ENCODE measurements at places on chromosomes 12 and 14.

- no peak for DNase-seq
- no peaks in the 10 kb centered on the region for H3K36me3 ChIP-seq
- H3K27me3 ChIP-seq: peaks cover 7% of the 10 kb centered on the region
- H3K4me3 ChIP-seq: no peak overlapping the region
- no peak overlapping the region for H3K27ac ChIP-seq
Measured at GRCh38 chr14:45361727-45362126, 108.7 kb upstream of the MIS18BP1 start.

- no peak overlapping the region for H3K27ac ChIP-seq
- no peak overlapping the region for H3K4me3 ChIP-seq
- H3K36me3 ChIP-seq: no peaks in the 10 kb centered on the region
- peaks cover 3% of the 10 kb centered on the region for H3K4me1 ChIP-seq
- DNase-seq: no peak
- no peaks in the 10 kb centered on the region for H3K27me3 ChIP-seq
Measured at GRCh38 chr12:106035421-106035820, 103.3 kb downstream of the NUAK1 start.

GRCh38 chr12:97283297-97283696, 179.3 kb upstream of the RMST start:
- DNase-seq: no peak
- no peaks in the 10 kb centered on the region for H3K36me3 ChIP-seq
- H3K4me3 ChIP-seq: no peak overlapping the region
- H3K4me1 ChIP-seq: peaks cover 25% of the 10 kb centered on the region
- no peak overlapping the region for H3K27ac ChIP-seq

- no peaks in the 10 kb centered on the region for H3K4me1 ChIP-seq
- no peak overlapping the region for H3K4me3 ChIP-seq
- H3K27ac ChIP-seq: no peak overlapping the region
- no peaks in the 10 kb centered on the region for H3K36me3 ChIP-seq
Measured at GRCh38 chr14:98770151-98770550, 501.8 kb downstream of the BCL11B start.

GRCh38 chr14:96445844-96446710, 54.1 kb downstream of the AK7 start:
- DNase-seq: no peak
- no peak overlapping the region for H3K27ac ChIP-seq
- no peaks in the 10 kb centered on the region for H3K36me3 ChIP-seq
- peaks cover 7% of the 10 kb centered on the region for H3K27me3 ChIP-seq

DNA sequence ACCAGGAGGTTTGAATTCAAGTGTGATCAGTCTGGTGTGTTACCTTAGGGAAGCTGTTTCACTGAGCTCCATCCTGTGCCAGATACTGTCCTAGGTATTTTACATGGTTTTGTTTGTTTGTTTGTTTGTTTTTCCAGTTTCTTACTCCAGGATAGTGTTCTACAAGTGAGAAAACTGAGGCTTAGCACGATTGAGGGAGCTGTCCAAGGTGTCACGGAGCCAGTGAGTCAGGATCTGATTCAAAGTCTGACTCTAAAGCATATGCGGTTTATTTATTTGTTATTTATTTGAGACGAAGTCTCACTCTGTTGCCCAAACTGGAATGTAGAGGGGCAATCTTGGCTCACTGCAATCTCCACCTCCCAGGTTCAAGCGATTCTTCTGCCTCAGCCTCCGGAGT, 79.7 kb upstream of the GNG2 start:
- no peak overlapping the region for H3K4me3 ChIP-seq
- H3K27ac ChIP-seq: no peak overlapping the region
- peak; percentile 18 for DNase-seq
- no peaks in the 10 kb centered on the region for H3K36me3 ChIP-seq

GRCh38 chr14:63375769-63376168, 57.0 kb upstream of the GPHB5 start:
- no peaks in the 10 kb centered on the region for H3K4me1 ChIP-seq
- no peak overlapping the region for H3K4me3 ChIP-seq
- no peaks in the 10 kb centered on the region for H3K27me3 ChIP-seq
- peaks cover 61% of the 10 kb centered on the region for H3K36me3 ChIP-seq
- DNase-seq: no peak

GRCh38 chr12:131074221-131075083, 120.7 kb downstream of the ADGRD1 start:
- no peak for DNase-seq
- H3K4me1 ChIP-seq: peaks cover 10% of the 10 kb centered on the region
- no peak overlapping the region for H3K27ac ChIP-seq
- no peaks in the 10 kb centered on the region for H3K36me3 ChIP-seq
- peaks cover 16% of the 10 kb centered on the region for H3K27me3 ChIP-seq
- no peak overlapping the region for H3K4me3 ChIP-seq

DNA sequence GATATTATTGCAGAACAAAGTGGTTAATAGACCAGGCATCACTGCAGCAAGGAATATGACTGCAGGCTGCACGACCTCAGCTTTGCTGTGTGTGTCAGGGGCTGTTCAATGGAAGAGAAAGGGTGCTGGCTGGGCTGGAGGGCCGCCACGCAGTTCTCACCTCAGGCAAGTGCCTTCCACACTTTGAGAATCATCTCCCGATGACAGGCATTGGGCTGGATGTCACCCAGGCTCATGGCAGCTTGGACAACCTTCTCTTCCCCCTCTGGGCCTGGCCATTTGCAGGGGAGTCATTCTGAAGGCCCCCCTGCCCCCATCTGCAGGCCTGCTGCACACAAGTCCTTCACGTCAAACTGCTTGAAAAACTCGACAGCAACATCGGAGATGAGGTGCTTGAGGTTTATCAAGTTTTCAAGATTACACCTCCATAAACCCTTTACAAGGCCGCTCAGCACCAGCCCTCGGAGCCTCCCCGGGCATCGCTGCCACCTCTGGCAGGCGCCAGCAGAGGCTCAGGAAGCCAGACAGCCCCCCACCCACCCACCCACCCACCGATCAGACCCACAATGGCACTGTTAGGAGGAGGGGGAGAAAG, 165.9 kb upstream of the GSC start:
- DNase-seq: no peak
- H3K36me3 ChIP-seq: no peaks in the 10 kb centered on the region
- H3K4me1 ChIP-seq: peaks cover 8% of the 10 kb centered on the region
- no peak overlapping the region for H3K4me3 ChIP-seq

- DNase-seq: no peak
- no peaks in the 10 kb centered on the region for H3K4me1 ChIP-seq
- H3K4me3 ChIP-seq: no peak overlapping the region
- H3K27ac ChIP-seq: no peak overlapping the region
Measured at GRCh38 chr14:30006695-30007094, 79.0 kb upstream of the PRKD1 start.

DNA sequence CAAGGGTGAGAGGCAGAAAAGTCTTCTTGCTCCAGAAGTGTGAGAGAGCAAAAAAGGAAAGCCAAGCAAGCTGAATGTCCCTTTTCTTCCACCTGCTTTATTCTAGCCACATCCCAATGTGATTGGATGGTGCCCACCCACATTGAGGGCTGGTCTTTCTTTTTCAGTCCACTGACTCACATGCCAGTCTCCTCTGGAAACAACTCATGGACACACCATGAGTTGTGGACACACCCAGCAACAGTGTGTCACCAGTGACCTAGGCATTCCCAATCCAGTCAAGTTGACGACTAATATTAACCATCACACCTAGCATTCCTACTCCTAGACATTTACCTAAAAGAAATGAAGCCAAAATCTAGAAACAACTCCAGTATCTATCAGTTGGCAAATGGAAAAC, 7.2 kb upstream of the DICER1 start:
- H3K27ac ChIP-seq: no peak overlapping the region
- no peak overlapping the region for H3K4me3 ChIP-seq
- H3K36me3 ChIP-seq: peaks cover 74% of the 10 kb centered on the region
- H3K27me3 ChIP-seq: peaks cover 12% of the 10 kb centered on the region

DNA sequence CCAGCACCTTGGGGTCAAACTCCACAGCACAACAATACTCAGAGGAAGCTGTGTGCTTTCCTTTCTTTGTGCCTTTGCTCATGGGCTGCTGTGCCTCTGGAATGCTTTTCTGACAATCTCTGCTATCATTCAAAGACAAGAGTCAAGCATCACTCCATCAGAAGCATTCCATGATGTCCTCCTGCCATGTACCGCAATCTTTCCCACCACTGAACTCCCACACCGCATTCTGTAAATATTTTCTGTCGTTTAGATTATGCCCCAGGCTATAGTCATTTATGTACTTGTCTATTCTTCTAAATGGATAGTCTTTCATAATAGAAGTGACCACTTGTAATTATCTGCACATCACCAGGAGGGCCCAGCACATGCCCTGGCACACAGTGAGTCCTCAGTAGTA, 327.8 kb downstream of the PDZRN4 start:
- H3K27ac ChIP-seq: no peak overlapping the region
- H3K27me3 ChIP-seq: no peaks in the 10 kb centered on the region
- peaks cover 12% of the 10 kb centered on the region for H3K4me1 ChIP-seq
- H3K36me3 ChIP-seq: no peaks in the 10 kb centered on the region

DNA sequence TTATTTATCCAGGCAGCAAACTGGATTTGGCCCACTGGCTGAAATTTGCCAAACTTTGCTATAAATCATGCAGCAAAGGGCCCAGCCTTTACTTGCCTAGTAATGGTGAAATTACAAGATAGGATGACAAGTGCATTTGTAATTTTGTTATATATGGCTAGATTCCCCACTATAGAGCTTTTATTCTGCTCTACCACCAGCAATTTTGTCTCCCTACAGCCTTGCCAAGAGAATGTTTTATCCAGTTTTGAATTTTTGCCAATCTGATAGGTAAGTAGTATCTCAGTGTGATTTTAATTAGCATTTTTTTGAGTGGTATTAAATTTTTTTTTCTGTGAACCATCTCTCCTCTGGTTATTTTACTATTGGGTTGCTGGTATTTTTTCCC, 161.6 kb downstream of the SLC41A2 start:
- H3K27ac ChIP-seq: no peak overlapping the region
- DNase-seq: no peak
- H3K36me3 ChIP-seq: no peaks in the 10 kb centered on the region

DNA sequence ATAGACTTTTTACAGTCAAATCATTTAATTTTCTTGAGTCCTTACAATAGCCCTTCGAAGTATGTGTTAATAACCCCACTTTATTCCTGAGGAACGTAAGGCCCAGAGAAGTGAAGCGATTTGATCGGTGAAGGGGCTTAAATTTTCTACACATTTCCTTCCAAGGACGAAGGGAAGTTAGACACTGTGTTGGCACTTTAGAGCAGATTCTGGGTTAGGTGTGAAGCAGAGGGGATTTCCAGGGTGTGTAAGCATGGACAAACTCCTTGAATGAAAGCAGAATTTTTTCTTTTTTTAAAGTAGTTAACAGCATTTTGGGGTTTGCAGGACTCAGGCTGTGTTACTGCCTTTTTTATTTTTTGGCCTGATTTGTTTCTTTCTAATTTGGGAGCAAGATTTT, 38.9 kb downstream of the PRORP start:
- peaks cover 14% of the 10 kb centered on the region for H3K4me1 ChIP-seq
- H3K27me3 ChIP-seq: peaks cover under 1% of the 10 kb centered on the region
- H3K36me3 ChIP-seq: peaks cover 23% of the 10 kb centered on the region

GRCh38 chr14:61280526-61281185, 482 bp downstream of the TMEM30B start:
- peak overlapping the region; percentile 82 for H3K4me3 ChIP-seq
- H3K36me3 ChIP-seq: no peaks in the 10 kb centered on the region
- peaks cover 3% of the 10 kb centered on the region for H3K4me1 ChIP-seq
- peak; percentile 66 for DNase-seq
- peaks cover 84% of the 10 kb centered on the region for H3K27me3 ChIP-seq

- peaks cover 18% of the 10 kb centered on the region for H3K36me3 ChIP-seq
- peaks cover 12% of the 10 kb centered on the region for H3K27me3 ChIP-seq
- no peak for DNase-seq
- no peak overlapping the region for H3K4me3 ChIP-seq
- peaks cover 66% of the 10 kb centered on the region for H3K4me1 ChIP-seq
Measured at GRCh38 chr12:124513297-124513867, 54.0 kb downstream of the NCOR2 start.

- peak overlapping the region; percentile 9 for H3K27ac ChIP-seq
- H3K4me3 ChIP-seq: no peak overlapping the region
- H3K27me3 ChIP-seq: peaks cover 3% of the 10 kb centered on the region
- H3K36me3 ChIP-seq: no peaks in the 10 kb centered on the region
- peaks cover 14% of the 10 kb centered on the region for H3K4me1 ChIP-seq
Measured at GRCh38 chr14:103836976-103837725, 10.2 kb downstream of the PPP1R13B start.

- H3K4me1 ChIP-seq: no peaks in the 10 kb centered on the region
- no peak overlapping the region for H3K27ac ChIP-seq
- peaks cover 18% of the 10 kb centered on the region for H3K27me3 ChIP-seq
- DNase-seq: no peak
- H3K36me3 ChIP-seq: no peaks in the 10 kb centered on the region
- H3K4me3 ChIP-seq: no peak overlapping the region
Measured at GRCh38 chr14:99073431-99073830, 198.6 kb downstream of the BCL11B start.

- peak; percentile 21 for DNase-seq
- H3K27ac ChIP-seq: peak overlapping the region; percentile 81
- peaks cover 45% of the 10 kb centered on the region for H3K4me1 ChIP-seq
- peaks cover 4% of the 10 kb centered on the region for H3K36me3 ChIP-seq
Measured at GRCh38 chr12:129607301-129607700, 296.5 kb downstream of the TMEM132D start.

DNA sequence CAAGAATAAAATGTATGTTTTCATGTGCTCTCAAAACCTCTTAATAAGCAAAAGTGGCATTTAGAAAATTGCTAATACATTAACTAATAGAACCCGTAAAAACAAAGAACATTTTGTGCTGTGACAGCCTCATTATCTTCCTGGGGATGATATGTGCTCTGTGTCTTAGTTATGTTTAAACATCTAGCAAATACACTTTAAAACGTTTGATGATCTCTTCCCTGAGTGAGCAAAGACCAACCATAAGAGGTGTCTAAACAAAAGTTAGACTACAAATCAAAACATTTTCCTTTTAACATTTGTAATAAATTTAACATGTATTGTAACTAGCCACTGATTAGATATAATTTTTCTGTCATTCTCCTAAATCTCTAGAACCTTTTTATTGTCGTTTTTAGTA, 95.8 kb downstream of the SOX5 start:
- peaks cover 5% of the 10 kb centered on the region for H3K4me1 ChIP-seq
- no peak for DNase-seq
- peak overlapping the region; percentile 11 for H3K27ac ChIP-seq
- H3K36me3 ChIP-seq: peaks cover 8% of the 10 kb centered on the region

DNA sequence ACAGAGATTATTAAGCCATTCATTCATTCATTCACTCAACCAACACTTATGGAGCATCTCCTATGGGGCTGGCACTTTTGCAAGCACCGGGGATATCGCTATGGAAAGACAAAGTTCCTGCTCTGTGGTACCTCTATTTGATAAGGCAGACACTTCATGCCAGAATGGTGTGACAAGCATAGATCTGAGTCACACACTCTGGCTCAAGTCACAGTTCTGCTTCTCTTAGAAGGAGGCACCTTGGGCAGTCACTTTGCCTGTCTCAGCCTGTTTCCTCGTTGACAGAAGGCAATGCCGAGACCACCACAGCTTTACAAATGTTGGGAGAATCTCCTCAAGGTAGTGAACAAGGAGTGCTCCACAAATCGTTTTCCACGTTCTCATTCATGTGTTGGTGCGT, 205.2 kb downstream of the SLC41A2 start:
- no peak overlapping the region for H3K4me3 ChIP-seq
- no peak overlapping the region for H3K27ac ChIP-seq
- peaks cover 25% of the 10 kb centered on the region for H3K36me3 ChIP-seq
- no peak for DNase-seq
- H3K27me3 ChIP-seq: peaks cover 3% of the 10 kb centered on the region

Data from nephron progenitor cell (in vitro differentiated cells).